T-cell (primary cell): ENCODE measurements at places on chromosomes 12 and 14.

DNA sequence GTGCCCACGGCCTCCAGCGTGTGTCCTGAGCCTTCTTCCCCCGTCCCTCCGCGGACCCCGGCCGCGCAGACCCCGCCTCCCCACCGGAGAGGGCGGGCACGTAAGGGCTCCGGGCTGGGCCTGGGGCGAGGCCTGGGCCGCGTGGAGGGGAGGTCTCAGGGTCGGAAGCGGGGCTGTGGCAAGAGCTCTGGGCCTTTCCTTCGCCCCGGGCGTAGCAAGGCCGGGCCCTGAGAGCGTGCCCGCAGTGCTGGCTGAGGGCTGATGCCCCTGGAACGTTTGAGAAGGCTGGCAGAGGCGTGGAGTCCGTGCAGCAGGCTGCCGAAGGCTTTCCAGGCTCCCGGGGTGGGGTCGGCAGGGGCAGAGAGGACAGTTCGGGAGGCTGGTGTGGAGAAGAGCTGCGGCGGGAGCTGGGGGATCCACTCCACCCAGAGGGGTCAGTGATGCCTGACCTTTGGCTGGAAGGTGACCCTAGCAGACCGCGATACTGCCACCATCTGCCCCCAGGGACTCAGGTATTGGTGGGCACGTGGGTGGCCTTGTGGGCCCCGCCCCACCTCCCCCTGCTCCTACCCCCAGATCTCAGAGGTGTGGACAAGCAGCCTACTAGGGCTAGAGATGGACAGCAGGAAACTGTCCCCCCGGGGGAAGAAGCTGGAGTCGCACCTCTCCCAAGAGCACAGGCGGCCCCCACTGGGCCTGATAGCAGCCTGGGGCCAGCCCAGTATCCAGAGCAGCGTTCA is 558 bp downstream of the TEX22 start:
- DNase-seq, result no peak

DNA sequence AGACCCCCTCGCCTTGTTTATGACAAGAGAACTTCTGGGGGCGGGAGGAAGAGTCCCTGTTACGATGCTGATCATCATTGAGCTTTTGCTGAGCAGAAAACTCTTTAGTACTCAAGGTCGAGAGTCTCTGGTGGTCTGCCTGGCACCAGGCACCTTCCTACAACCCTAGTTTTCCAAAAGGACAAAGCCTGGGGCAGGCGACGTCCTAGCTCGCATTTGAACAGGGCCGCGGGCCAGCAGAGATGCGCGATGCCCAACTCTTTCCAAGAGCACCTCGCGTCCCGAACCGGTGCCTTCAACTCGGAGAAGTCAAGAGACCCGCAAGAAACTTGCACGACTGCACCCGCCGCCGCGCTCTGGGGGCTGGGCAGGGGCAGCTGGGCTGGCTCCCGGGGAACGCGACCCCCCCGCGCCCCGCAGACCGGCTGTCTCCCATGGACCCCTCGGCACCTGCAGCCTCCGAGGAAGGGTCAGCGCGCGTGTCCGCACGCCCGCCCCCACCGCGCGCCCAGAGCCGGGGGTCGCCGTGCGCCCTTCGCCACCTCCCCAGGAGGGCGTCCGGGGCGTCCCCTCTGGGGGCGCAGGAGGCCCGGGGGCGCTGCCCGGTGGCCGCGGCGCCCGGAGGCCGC is 377 bp upstream of the BCL7A start:
- no peak for DNase-seq

DNA sequence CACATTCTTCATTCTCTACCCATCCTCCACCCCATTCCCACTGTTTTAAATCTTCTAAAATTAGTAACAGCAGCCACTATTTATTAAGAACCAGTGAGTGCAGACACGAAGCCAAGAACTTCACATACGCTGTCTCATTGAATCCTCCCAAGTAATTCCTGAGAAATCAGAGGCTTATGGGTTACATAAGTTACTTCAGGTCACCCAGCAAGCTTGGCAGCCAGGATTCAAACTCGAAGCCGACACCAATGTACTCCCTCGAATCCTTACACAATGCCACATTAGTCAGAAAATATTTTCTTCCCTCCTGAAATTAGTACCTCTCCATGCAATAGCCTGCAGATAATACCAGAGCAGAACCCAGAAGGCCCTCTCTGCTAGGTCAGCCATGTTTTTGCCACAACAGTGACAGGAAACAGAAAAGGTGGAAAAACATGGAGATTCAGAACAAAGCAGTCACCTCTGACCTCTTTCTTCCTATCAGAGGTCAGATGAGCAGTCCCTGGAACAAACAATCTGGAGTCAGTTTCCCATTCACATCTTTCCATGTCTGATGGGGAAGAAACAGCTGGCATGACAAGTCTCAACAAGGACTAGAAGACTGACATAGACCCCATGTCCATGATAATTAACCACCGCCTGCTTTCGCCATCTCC is 16.4 kb downstream of the NID2 start:
- DNase-seq, result no peak

DNA sequence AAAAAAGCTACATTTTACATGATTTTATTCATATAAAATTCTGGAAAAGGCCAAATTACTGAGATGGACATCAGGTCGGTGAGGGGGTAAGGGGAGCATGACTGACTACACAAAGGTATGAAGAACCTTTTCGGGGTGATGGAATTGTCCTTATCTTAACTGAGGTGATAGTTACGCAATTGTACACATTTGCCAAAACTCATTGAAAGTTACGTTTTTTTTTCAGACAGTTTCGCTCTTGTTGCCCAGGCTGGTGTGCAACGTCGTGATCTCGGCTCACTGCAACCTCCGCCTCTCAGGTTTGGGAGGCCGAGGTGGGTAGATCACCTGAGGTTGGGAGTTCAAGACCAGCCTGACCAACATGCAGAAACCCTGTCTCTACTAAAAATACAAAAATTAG is 29.4 kb upstream of the PLEKHG3 start:
- no peak for DNase-seq

- DNase-seq, result no peak
These were observed 769.3 kb upstream of the FLRT2 start for GRCh38 chr14:84760489-84761126.

- DNase-seq, result no peak
These were observed 127.3 kb downstream of the RFLNA start for GRCh38 chr12:124422142-124422569.

DNA sequence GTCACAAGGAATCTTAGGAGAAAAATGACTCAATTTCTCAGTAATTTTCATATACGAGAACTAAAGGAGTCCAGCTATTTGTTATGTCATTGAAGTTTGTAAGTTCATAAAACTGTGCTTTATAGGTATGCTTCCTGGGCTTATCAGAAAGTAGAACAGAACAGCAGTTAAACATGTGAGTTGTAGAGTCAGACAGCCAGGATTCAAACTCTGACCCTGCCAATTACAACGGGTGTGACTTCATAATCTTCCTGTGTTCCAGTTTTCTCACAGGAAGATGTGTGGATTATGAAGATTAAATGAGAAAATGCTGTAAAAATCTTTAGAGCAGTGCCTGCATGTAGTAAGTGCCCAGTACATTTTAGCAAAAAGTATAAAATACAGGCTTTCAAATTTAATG is 8.9 kb downstream of the TRIM9 start:
- no peak for DNase-seq

GRCh38 chr12:112846619-112847018 is 55.1 kb downstream of the RPH3A start:
- no peak for DNase-seq

GRCh38 chr12:113245695-113246477 is 24.6 kb downstream of the TPCN1 start:
- DNase-seq, result no peak

- DNase-seq, result no peak
These were observed 20.2 kb upstream of the SERPINA1 start for GRCh38 chr14:94408546-94409095.

- DNase-seq, result no peak
These were observed 275.8 kb downstream of the ATP23 start for GRCh38 chr12:58217130-58217529.

DNA sequence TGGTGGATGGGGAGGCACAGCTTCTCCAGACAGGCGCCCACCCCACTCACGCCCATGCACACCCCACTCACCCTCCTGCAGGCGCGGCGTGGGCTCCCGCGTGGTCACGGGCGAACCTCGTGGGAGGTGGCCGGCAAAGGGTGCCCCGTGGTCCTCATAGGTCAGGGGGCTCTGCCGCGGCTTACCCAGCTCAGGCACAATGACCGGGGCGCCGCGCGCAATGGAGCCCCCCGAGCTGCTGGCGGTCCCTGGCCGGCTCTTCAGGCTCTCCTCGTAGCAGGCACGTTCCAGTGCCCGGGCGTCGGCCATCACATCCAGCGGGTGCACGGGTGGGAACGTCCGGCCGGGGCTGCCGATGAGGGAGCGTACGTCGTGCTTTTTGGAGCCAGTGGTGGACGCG is 49.6 kb downstream of the RFLNA start:
- no peak for DNase-seq

DNA sequence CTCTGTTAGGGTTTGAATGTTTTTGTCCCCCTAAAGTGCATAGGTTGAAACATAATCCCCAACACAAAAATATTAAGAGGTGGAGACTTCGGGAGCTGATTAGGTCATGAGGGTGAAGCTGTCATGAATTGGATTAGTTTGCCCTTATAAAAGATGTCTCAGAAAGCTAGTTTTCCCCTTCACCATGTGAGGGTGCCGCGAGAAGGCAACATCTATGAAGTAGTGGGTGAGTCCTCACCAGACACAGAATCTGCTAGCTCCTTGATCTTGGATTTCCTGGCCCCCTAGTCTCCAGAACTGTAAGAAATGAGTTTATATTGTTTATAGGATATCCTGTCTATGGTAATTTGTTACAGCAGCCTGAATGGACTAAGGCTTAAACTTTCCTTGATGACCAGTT is 301.5 kb upstream of the ATP2B1 start:
- no peak for DNase-seq

GRCh38 chr12:61654698-61655097 is 605.5 kb upstream of the USP15 start:
- DNase-seq, result no peak

GRCh38 chr12:71029302-71029701 is 108.8 kb upstream of the PTPRR start:
- no peak for DNase-seq

DNA sequence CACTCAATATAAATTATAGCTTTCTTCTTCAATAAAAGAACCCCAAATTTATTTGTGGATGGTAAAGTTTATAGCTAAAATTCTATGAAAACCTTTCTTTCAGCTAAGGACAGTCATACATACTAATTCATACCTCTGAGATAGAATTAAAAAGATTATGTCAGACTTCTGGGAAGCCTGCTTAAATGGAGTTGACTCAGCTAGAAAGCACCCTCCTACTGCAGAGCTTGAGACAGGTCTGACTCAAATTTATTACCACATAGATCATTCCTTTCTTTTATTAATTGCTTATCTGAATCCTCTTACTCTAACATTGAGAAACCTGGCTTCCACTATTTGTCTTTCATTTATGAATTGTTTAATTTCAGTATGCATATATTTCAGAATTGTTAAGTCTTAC is 1007.0 kb upstream of the LRFN5 start:
- no peak for DNase-seq

DNA sequence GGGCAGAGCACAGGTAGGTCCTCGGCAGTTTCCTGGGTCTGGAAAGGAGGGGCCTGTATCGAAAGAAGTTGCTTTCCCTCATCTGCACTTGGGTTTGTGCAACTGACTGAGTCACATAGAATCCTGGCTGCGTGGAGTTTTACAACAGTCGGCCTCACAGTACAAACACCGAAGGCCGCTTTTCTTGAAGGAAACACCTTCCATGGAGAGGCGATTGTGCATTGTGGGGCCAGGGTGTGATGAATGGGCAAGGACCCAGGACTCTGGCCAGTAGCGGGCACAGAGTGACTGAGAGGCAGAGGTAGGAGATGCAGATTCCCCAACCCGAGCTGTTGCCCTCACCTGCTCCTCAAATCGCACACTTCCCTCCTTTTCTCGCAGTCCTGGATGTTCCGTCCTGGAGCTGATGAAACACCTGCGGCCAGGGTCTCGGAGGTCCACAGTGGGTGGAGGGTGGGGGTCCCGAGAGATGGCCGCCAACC is 7.7 kb downstream of the CCND2 start:
- no peak for DNase-seq

GRCh38 chr12:111099186-111099585 is 178.8 kb upstream of the MYL2 start:
- no peak for DNase-seq

DNA sequence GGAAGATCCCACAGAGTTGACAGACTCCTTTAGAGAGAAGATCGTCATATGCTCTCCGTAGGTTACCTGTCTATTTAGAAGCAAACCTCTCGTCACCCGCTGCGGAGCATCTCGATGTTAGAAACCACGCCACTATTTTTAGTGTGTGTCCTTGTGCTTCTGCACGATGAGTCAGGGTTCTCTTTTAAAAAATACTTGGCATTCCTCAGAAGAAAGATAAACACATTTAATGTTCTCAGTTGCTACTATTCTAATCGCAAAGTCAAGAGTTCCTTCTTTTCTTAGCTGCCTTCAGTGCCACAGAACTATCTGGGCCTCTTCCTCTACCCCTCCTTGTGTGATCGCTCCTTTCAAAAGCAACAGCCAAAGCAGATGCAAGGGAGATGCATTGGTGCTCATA is 192.4 kb downstream of the PELI2 start:
- DNase-seq, result no peak

DNA sequence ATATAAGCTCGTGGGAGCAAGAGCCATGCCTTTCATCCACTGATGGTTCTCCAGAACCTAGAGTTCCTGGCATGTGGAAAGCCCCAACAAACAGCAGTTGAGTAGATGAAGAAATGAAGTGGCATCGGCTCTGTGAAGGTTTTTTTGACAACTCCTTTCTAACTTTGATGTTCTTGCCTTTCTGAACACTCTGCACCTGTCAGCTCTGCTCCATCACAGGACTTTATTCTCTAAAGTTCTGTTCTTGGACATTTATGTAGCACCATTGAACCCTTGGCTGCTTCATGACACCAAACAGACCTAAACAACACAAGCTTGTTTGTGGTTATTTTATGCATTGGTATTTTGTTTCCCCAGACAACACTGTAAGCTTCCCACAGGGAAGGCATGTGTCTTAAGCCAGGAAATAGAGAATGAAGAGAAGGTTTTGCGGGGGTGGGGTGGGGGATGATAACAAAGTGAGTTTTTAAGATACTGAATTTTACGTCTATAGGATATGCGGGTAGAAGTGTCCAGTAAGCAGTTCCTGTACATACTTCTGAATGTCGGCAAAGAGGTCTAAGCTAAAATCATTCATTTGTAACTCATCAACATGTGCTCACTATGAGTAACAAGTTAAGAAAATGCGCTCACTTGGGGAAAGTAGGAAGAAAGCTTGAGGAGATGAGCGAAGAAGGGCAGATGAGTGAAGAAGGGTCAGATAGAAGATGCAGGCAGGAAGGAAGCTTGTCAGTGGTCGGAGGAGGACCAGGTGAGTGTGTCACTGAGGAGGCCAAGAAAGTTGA is 146.0 kb upstream of the PLEKHG7 start:
- no peak for DNase-seq

DNA sequence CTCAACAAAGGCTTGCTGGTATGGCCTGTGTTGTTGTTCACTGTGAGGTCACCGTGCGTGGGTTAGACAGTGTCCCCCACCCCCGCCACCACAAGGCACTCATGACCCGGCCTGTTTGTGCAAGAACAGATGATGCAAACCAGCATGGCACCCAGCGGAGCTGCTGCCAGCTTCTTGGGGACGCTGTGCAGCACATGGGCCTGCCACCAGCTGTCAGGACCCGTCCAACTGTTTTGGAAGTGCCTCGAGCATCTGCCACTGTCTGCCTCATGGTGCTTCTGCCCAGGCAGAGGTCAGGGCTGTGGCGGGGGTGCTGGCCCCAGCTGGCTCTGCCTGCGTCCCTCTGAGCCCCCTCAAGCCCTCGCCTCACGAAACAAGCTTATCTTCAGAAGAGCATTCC is 1.5 kb downstream of the ASB2 start:
- DNase-seq, result no peak
